ENCODE measurements at places on chromosomes 5 and 9.

DNA sequence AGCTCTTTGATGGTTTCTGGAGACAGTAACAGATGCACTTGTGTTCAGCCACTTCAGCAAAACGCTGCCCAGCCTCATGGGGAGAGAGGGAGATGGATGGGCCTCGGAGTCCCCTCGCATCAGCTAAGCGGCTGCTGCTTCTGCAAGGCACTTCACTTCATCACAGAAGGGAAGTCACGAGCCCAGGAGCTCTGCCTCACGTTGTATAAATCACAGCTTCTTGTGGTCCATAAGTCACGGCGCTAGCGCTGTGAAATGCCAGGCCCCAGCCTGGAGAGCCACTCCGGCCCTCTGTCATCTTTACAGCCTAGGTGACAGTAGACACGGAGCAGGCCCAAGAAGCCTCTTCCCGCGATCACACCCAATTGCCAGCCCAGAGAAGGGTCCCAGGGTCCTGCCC is 23.4 kb downstream of the DBH start:
- DNase-seq = no peak

- no peak for DNase-seq
Measured at GRCh38 chr5:66931651-66932050, 264.9 kb downstream of the CD180 start.

DNA sequence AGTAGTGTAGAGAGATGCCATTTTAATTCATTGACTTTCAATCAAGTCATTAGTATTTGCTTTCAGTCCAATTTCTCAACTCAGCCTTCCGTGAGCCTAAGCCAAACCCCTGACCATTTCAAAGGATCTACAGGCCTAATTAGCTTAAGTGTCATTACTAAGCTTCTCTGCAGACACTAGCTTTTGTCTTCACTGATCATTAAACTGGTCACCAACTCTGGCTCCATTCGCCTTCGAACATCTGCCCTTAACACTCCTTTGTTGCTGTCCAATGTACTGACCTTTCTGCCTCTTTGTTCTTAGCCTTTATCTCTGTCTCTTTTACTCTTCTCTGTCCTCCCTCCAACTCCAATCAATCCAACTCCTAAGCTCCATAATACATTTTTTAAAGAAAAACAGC is 299.3 kb downstream of the DIRAS2 start:
- DNase-seq = no peak

DNA sequence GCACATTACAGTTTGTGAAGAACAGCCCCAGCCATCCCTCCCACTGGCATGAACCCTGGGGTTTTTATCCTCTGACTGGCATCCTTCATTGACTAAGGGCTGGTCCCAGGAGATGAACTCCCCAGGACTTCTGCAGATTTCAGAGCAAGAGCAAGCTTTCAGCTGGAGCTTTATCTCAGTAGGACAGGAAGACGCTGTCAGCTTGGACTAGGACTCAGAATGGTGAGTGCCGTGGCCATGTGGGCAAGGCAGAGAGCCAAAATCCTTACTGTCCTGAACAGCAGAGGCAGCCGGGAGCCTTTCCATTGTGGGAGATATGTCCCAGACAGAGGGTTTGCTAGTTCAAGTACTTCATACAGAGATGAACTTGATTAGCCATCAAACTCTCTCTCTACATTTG is 3.2 kb upstream of the ACOT12 start:
- no peak for DNase-seq

DNA sequence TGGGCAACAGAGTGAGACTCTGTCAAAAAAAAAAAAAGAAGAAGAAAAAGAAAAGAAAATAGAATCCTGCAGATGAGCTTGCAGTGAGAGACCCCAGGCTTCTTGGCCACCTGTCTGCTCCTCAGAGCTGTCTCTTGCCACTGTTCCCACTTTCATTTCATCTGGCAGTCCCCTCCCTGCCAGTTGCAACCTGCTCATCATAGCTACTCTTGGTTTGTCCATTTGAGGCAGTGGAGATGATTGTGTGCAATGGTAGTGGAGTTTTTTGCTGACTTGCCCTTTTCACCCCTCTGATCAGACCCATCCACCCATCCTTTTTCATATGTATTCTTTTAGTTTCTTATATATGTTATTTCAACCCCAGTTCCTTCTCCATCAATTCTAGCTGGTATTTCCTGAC is 28.7 kb downstream of the ANKRD33B start:
- DNase-seq = no peak

- DNase-seq = no peak
Measured at GRCh38 chr9:94164806-94165549, 80.7 kb downstream of the PTPDC1 start.

GRCh38 chr5:2157372-2157771 is 274.6 kb upstream of the IRX4 start:
- no peak for DNase-seq

DNA sequence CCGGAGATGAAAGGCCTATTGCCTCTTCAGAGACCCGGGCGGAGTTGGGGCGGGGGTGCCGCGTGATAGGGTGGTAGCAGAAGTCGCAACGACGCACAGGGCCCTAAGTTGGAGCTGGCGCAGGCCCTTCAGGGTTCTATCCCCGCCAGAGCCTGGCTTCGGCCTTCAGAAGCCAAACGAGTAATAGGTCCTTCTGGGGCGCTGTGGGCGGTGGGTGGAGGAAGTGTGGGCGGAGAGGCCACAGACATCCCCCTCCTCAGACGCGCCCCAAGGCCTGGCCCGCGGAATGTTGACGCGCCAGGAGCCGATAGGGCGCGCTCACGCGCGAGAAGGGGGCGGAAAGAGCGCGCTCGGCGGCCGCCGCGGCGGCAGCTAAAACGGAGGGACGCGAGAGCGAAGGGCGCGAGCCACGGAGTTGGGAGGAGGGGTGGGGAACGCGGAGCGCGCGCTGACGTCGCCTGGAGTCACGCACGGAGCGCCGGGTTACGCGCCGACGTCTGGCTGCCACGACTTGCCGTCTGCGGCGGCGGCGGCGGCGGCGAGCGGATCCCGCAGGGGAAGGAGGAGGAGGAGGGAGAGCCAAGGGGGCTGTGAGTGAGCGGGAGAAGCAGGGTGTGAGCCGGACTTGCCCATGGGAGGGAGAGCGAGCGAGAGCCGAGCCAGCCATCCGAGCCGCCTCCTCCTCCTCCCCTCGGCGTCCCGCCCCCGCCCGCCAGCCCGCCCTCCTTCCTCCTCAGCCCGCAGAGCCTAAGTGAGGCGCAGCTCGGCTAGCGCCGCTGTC is 6.4 kb upstream of the PURA start:
- DNase-seq = peak; percentile 87

GRCh38 chr9:89475891-89476440 is 21.9 kb downstream of the SEMA4D start:
- no peak for DNase-seq

DNA sequence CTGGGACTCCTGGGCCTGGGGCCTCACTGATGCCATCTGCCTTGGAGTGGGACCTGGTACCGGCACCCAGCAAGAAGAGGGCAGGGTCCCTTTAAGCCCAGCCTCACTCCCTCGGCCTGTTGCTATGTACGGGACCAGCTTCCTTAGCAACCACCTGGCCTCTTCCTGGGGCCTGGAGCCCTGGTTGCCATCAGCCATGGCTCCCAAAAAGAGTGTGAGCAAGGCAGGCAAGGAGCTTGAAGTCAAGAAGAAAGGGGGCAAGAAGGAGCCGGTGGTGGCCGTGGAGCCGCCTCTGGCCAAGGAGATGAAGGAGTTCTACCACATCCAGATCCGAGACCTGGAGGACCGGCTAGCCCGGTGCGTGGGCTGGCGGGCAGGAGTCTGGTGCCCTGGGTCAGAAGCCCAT is at the start of gene CFAP157:
Gene CFAP157, plus strand, starts transcription at position 153 of the 406 bp plus-strand sequence. Its CDS starts 44 bp downstream, at position 197.
- no peak for DNase-seq

GRCh38 chr5:169655353-169655752 is 18.3 kb downstream of the DOCK2 start:
- no peak for DNase-seq

- no peak for DNase-seq
Measured at GRCh38 chr5:133900534-133901270, 67.7 kb downstream of the C5orf15 start.

DNA sequence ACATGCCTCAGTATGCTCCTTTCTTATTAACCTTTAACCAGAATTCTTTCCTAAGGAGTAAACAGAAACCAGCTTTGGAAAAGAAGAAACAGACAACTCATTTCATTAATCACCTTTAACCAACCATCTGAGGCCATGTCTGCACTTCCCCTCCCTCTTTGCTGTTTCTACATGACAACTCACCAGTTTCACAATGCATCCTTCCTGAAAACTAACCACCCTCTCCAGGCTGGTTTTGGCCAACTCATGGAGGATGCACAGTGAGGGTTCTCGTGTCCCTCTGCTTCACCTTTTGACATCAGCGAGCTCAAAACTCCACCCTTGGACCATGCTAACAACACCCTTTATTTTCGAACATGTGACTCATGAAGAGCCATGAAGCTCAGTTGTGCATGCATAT is 244.1 kb downstream of the ELAVL2 start:
- no peak for DNase-seq

DNA sequence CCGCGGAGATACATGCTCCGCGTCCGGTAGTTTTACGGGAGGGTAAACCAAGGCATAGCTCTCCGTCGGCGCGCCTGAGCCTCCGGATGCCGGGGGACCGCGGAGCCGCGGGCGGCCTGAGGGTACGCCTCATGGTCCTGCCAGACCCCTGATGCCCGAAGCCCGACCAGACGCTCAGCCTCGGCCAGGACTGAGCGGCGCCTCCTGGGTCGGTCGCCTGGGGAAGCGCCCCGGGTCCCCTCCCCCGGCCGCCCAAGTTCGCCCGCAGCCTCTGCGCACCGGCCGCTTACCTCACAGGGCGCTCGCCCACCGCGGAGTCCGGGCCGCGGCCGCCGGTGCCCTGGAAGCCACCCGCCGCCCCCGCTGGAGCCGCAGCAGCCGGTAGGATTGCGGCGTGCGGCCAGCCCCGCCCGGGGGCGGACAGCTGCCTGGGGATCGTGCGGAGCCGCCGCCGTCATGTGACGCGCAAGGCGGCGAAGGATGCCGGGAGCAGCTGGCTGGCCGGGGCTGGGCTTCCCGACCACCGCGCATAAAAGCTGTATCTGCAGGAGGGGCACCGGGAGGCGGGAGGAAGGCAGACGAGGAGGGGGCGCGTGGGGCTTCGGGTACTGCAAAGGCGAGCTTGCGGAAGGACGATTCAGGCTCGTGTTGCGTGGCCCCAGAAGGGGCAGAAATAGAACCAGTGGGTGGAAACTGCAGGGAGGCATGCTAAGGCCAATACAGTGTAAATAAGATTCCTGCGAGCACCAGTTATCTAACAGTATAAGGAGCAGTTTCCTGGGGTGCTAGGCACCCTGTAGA is at the start of gene FBXO10:
Gene FBXO10, minus strand, starts transcription at position 460 of the 801 bp plus-strand sequence. CDS start 34,612 bp downstream, outside the sequence.
- DNase-seq = peak; percentile 31

- no peak for DNase-seq
Measured at GRCh38 chr5:170404398-170404797, 15.2 kb upstream of the KCNMB1 start.

DNA sequence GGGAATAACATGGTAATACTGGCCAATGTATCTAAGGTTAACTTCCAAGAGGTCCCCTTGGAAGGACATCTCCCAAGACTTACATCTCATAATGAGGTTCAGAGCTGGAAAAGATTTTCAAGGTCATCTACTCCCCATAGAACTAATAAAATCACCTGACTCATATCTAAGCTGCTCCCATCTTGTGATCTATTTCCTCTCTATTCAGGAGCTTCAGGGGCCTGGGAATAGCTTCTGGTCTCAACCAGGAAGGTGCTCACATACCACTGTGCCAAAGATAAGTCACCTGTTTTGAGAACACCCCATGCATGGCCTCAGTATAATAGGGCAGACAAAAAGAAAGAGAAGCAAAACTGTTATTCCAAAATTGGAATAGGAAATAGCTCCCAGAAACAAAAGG is 74.2 kb downstream of the OXCT1 start:
- DNase-seq = no peak

DNA sequence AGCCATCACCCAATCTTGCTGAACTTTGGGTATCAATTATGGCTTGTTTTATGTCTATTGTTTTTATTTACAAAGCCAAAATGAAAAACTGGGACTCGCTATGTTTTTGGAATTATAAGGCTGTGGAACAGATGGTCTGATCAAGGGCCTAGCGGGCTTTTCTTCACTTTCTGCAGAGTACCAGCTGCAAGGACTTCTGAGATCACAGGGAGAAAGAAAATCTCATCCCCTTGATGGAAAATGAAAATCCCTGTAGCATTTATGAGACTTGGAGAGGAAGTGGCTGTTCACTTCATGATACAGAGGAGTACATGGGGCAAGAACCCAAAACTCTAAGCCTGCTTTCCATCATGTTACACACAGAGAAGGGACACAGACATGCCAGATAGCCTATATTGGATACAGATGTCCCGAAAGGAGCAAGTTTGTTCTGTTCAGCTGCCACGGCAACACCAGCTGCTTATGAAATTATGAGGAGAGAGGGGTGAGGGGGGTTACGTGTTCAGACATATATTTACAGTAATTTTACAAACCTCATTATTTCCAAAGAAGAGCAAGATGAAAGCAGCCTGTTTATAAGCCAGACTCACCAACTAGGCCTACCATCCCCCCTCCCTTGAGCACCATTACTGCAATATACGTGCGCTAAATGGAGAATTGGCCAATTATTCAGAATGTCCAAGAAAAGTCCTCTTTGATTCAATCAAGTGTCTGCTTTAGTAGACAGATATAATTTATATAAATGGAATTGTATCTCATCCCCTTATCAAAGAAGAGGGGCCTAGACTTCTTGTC is 220.0 kb downstream of the MARCHF11 start:
- DNase-seq = no peak

- no peak for DNase-seq
Measured at GRCh38 chr5:14181299-14181968, 38.3 kb downstream of the TRIO start.

DNA sequence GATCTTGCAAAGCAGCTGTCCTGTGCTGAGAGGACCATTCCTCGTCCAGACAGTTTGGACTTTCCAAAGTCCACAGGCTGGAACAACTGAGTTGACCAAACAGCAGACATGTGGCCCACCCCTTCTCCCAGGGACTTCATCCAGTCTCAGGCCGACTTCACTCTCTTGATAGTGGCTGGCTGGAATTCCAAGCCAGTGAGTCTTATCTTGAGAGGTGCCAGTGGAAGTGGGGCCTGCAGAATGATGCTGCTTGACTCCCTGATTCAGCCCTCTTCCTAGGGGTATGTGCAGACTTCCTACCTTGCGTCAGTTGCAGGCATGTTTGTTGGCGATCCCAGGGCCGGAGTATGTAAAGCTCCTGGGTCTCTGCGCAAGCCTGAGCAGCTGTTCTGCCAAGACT is 131.4 kb upstream of the TSLP start:
- no peak for DNase-seq

- no peak for DNase-seq
Measured at GRCh38 chr5:73365990-73366667, 82.4 kb downstream of the FOXD1 start.

DNA sequence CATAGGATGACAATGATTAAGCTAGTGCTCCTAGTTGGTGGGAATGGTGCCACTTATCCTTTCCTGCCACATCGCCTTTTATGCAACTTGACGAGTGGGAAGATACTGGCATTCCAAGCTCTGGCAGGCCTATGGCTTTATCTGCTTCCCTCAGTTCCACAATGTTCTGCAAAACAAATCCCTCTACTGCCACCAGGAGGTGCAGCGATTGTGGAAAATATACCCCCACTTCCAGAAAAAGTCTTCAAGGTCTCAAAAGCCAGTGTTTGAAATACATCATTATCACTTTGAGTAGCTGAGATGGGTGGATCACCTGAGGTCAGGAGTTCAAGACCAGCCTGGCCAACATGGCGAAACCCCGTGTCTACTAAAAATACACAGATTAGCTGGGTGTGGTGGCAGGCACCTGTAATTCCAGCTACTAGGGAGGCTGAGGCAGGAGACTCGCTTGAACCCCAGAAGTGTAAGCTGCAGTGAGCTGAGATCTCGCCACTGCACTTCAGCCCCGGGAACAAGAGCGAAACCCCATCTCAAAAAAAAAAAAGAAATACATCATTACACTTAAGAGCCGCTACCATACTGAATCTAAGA is 3.4 kb downstream of the CLINT1 start:
- DNase-seq = no peak

GRCh38 chr5:168976311-168976970 is 324.5 kb downstream of the SLIT3 start:
- no peak for DNase-seq
